ENCODE measurements at places on chromosomes 3 and 15.

GRCh38 chr3:138332472-138333073 lies 2.9 kb upstream of the NME9 start:
- no peak for DNase-seq

DNA sequence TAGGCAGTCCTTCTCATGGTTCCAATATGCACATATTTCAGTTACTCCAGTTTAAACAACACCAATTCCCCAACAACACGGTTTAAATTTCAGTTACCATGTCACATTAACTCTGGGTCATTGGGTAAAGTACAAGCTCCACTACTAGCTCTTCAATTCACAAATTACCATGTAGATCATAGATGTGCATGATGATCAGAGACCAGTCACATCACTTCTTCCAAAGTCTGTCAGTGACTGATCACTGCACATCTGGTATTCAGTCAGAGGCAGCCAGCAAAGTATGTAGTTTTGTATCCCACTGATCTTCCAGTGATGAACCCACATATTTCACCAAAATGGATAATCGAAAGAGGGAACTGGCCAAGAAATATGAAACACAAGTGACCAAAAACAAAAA lies 978.4 kb upstream of the CFAP20DC start:
- DNase-seq: no peak

DNA sequence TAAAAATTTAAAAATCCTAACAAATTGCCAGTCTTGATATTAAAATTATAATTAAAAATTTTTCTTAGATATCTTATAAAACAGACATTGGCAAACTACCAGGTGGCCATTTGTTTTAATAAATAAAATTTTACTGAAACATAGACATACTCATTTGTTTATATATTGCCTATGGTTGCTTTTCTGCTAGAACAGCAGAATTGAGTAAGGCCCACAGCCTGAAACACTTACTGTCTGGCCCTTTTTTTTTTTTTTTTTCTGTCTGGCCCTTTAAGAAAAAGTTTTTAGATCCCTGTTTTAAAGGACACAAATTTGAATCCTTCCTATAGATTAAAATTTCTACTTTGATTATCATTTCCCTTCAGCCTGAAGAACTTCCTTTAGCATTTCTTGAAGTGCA lies 60.5 kb upstream of the CTDSPL2 start:
- no peak for DNase-seq

DNA sequence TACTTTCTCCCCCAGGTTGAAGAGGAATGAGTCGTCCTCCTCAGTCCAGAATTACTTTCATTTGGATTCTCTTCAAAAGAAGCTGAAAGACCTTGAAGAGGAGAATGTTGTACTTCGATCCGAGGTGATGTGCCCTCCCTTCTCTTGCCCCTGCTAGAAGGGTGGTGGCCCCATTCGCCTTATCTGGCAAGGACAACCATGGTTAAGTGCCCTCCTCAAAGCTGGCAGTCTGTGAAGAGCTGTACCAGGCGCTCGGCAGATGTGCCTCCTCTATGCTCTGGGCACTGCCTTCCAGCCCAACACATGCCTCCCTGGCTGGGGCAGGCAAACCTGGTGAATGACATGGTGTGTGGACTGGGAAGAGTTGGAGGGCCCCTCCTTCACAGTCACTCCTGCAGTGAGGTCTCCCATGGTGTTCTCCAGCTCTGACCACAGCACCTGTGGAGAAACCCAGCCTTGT lies 77.0 kb downstream of the CCK start:
- no peak for DNase-seq

DNA sequence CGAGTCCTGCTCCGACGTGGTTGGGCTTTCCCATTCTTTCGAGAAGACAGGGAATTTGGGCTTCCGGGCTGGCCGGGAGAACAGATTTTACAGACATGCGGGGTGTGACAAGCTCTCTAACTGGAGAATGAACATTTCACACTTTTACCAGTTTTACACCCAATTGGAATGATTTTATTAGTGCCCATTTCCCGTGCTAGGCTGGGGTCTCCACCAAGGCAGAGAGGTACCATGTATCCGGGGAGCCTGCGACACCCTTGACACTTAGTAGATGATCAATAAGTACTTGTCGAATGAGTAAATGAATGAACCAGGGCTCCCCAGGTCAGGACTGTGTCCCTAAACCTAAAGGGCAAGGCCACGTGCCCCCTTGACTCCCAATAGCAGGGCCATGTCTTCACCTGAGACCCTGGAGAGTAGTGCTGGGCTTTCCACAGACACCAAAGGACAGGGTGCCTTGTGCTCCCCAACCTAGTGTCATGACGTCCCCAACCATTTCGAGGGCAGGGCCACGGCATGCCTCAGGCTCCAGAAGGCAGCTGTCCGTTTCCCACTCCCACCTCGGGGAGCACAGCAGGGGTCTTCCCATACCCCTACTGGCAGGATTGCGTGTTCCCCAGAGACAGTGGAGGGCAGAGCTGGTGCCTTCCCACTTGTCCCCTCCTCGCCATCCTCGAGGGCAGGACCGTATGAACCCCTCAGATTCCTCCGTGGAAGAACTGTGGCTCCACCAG lies 679 bp upstream of the MYD88 start:
- no peak for DNase-seq

DNA sequence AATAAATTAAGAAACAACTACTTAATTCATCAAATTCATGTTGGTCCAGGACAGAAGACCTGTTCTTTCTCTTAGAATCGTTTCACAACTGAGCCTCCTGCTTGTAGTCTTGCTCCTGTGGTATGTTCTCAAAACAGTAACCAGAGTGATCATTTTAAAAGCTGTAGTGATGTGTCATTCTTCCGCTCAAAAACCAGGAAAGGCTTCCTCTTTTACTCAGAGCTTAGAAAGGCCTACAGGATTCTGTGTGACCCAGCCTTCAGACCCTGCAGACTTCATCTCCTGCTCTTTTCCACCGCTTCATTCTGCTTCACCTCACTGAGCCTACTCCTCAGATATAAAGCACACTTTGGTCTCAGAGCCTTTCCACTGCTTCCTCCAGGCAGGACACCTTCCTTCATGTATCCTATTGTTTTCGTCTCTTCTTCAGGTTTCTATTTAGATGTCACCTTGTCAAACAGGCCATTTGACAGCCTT lies 22.7 kb downstream of the ST6GAL1 start:
- no peak for DNase-seq

- no peak for DNase-seq
Measured at GRCh38 chr15:86830304-86830703, 750.6 kb downstream of the AGBL1 start.

DNA sequence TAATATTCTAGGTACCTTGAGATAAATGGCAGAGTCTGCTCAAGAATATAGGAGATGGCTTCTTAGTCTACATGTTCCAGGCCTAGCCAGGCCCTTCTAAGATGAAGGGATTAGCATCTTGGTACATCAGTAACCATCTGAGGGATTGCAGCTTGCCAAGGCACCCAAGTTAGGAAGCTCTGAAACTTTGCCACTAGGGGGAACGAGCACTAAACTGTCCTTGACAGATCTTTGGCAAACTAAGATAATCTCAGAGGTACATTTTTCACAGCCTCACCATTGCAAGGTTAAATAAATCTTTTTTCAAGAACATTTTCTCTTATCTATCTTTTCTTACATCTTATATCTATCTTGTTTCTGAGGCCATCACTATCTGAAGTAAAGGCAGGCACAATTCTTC lies 351.2 kb downstream of the RAP2B start:
- no peak for DNase-seq

GRCh38 chr3:139659511-139659910 lies 18.3 kb downstream of the NMNAT3 start:
- DNase-seq: no peak

- no peak for DNase-seq
Measured at GRCh38 chr15:66593219-66593780, 27.5 kb upstream of the LCTL start.

GRCh38 chr15:98676586-98677270 lies 28.4 kb downstream of the IGF1R start:
- DNase-seq: no peak

DNA sequence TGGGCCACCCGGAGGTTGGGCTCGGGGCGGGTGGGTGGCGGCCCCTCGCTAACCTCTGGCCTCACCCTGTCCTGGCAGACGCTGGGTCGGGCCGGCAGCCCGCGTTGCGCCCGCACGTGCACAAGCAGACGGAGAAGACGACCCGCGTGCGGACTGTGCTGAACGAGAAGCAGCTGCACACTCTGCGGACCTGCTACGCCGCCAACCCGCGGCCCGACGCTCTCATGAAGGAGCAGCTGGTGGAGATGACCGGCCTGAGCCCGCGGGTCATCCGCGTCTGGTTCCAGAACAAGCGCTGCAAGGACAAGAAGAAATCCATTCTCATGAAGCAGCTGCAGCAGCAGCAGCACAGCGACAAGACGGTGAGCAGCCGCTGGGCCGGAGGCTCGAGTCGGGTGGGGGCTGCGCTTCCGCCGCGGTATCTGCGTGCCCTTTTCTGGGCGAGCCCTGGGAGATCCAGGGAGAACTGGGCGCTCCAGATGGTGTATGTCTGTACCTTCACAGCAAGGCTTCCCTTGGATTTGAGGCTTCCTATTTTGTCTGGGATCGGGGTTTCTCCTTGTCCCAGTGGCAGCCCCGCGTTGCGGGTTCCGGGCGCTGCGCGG lies 3.7 kb downstream of the ISL2 start:
- no peak for DNase-seq

- peak; percentile 53 for DNase-seq
Measured at GRCh38 chr15:38690719-38691332, 126.2 kb upstream of the RASGRP1 start.

DNA sequence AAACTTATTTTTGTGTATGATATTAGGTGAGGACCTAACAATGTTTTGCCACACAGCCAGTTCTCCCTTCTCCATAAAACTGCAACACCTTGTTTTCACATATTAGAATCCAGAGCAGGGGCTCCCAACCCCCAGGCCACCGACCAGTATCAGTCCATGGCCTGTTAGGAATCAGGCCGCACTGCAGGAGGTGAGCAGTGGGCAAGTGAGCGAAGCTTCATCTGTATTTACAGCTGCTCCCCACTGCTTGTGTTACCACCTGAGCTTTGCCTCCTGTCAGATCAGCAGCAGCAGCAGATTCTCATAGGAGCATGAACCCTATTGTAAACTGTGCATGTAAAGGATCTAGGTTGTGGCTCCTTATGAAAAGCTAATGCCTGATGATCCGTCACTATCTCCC lies 185.9 kb upstream of the NSMCE3 start:
- no peak for DNase-seq

- no peak for DNase-seq
Measured at GRCh38 chr3:101268971-101269671, 51.3 kb downstream of the IMPG2 start.
